Naive B cell (primary cell): ENCODE measurements at places on chromosomes 7 and 10.

DNA sequence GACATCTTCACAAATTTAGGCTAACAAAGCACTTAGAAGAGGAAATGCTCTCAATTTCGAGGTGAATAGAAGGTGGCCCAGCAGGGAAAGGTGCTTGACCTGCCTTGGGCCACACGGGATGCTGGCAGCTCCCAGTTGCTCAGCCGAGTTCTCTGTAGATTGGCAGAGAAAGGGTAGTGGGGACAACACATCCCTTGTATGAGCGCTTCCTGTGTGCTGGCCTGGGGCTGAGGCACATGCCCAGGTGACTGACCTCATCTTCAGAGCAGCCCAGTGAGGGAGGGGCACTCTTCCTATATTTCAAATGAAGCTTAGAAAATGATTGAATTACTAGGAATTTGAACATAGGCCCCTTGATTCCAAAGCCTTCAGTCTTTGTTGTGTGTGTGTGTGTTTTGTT, 20.2 kb downstream of the BAG3 start:
- DNase-seq: no peak

DNA sequence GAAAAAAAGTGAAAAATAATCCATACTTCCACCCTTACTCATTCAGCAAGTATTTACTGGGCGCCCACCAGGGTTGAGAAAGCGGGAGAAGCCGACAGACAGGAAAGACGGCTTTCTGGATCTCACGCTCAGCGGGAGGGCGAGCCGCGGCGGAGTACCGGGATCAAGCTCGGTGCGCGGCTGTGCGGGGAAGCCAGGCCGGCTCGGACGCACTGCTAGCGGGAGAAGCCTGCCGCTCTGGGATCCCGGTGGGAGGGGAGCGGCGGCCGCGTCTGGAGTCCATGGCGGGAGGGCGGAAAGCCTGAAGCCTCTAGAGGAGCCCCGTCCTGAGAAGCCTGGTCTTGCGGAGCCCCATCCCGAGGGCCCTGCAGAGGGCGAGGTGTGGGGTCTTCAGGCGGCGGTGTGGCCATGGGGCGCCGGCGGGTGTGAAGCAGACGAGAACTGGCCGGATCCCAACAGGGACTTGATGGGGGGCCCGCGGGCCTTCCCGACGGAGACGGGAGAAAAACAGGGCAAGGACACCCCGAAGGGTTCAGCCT, 82.9 kb downstream of the VIPR2 start:
- no peak for DNase-seq

- DNase-seq: no peak
Observed at GRCh38 chr10:103127241-103127640, 65.8 kb downstream of the NT5C2 start.

DNA sequence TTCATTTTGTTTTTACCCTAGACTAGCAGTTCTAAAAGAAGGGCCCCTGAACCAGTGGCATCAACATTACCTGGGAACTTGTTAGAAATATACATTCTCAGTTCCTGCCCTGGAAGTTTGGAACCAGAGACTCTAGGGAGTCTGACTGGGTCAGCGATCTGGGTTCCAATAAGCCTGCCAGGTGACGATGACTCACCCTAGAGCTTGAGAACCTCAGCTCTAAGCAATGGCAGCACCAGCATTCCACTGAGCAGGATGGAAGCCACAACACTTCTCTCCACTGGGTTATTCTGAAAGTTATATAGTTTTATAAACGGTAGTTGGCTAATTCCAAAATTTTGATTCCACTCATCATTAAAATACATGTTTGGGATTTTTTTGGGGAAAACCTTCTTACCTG, 97.0 kb upstream of the AMPH start:
- no peak for DNase-seq

- DNase-seq: peak; percentile 75
Observed at GRCh38 chr7:77415823-77416620, at the start of gene GSAP. GSAP (minus strand) TSS chr7:77416349; CDS start chr7:77416321, 28 bp downstream.

- DNase-seq: no peak
Observed at GRCh38 chr7:21243265-21243664, 184.6 kb upstream of the SP4 start.

- DNase-seq: no peak
Observed at GRCh38 chr7:132092106-132092505, 484.2 kb downstream of the PLXNA4 start.

DNA sequence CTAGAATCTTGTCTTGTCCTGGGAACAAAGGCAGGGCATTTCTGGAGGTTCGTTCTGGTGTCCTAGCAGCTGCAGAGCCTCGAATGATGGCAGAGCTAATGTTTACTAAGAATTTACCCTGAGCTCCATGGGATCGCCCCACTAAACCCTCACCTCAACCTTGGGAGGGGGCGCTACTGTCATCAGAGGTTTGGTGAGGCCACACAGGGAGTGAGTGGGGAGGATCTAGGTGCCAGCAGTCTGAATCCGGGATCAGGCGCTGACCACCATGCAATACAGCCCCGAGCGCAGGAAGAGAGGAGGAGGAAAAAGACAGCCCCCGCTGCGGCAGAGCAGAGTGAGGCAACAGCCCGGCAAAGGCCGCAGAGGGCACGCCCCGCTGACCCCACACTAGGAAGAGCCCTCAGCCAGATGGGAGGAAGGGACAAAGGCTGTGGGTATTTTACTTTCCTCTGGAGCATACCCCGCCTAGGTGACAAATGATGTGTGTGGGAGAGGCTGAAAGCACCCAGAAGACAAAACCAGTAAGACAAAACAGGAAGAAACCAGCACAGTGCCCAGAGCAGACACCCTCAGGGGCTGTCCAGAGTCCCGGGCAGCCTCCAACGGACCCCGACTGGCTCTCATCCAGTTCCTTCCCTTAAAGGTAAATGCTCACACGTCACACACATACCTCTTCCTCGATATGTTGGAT, 103.5 kb downstream of the FAM53B start:
- DNase-seq: peak; percentile 52

- DNase-seq: no peak
Observed at GRCh38 chr7:98249106-98249505, 2.9 kb downstream of the TECPR1 start.

DNA sequence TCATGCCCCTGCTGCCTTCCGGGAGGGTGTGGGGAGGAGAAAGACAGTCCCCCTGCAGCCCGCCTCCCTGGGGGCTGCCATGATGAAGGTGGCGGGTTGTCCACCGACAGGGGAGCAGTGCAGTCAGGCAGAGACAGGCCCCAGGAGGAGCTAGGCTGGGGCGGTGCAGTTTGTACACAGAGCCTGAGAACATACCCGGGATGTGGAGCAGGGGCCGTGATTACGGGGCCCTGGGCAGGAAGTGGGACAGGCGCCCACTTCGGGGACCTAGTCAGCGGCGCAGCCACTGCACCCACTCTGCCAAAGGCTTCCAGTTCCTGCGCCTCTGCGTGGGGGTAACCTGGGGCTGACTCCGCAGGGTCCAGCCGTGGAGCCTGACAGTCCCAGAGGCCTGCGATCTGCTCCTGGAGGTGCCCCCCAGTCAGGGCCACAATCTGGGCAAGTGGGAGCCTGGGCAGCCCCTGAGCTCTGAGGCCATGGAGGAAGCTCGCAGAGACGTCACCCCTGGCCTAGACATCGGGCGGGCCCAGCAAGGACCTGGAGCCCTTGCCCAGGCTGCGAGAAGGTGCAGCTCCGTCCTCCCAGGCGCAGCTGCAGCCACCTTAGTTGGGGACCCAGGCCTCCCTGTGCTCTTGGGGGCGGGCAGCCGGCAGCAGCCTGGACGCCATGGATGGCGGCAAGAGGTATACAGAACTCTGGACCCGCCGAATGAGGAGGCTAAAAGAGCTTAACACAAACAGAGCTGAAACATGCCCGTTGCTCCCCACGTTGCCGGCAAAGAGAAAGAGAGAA, 1356.8 kb downstream of the XPNPEP1 start:
- DNase-seq: no peak

GRCh38 chr7:495761-496321, 23.8 kb downstream of the PDGFA start:
- no peak for DNase-seq

DNA sequence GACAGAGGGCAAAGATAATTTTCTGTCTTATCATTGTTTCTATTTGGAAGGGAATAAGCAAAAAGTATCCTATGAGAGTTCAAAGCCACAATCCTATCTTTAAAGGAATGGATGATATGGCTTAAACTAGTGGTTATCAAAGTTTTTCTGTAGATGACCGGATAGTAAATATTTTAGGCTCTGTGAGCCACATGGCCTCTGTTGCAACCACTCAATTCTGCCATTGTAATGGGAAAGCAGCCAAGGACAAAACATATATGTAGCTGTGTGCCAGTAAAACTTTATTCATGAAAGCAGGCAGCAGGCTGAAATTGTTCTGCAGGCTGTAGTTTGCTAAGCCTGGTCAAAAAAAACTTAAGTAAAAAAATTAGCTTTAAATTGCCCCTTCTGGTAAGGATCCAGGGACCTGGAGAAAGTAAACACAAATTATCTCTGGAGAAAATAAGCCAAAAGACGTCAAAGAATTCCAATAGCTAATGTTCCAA, 73.3 kb downstream of the THSD7A start:
- DNase-seq: no peak

DNA sequence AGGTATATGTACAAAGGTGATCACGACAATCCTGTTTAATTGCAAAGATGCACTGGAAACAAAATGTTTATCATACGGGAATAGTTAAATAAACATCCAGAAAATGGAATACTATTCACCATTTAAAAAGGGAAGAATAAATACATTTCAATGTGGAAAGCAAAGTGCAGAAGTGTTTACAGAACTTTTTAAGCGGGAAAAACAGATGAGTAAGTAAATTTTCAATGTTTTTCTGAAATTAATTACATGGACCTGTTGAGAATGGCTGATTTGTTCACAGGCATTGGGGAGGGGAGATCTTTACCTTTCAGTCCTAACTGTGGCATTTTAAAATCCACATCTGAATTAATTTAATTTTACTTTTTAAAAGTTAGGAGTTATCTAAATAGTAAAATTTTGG, 7.1 kb downstream of the MTPN start:
- DNase-seq: no peak

DNA sequence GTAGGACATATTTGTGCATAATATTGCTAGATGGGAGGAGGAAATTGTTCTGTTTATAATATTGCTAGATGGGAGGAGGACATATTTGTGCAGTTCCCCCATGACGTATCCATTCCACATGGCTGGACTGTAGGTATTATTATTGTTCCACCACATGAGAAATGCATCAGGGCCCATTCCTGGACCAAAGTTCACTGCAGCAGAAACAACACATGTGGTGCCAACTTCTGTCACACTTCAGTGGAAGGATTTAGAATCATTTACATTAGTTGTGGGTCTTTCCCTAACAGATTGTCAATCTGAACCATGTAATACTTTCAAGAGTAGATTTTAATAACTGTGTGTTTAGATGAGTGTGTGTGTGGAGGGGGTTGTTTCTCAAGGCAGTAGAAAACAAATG, 32.7 kb upstream of the MACC1 start:
- DNase-seq: no peak

DNA sequence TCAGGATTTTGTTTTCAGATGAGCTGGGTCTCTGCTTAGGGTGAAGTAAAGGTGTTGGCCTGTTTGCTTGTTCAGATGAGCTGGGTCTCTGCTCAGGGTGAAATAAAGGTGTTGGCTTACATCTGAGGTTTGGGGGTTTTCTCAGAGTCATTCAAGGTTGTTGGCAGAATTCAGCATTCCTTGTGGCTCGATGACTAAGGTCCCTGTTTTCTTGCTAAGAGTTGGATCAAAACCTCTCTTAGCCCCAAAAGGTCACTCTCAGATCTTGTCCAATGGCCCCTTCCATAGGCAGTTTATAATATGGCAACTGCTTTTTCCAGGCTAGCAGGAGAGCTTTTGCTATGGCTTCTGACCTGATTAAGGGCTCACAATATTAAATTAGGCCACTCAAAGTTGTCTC, 106.6 kb downstream of the ADAM22 start:
- no peak for DNase-seq

GRCh38 chr7:25923741-25924460, 228.1 kb upstream of the NFE2L3 start:
- DNase-seq: no peak

DNA sequence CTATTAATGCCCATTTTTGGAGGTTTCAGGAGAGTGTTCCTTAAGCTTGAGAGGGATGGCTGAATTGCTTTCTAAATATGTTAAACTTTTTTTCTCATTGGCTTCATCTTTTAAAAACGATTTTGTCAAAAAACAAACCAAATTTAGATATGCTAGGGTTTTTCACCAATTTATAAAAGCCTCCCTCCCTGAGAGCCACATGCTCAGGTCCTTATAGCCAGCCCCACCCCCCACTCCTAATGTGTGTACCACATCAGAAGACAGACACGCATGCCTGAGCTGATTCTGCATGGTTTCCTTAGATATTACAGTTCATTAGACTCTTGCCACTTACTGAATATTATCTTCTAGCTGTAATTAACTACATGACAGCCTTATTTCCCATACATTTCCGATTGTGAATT, 2.0 kb downstream of the CUL1 start:
- DNase-seq: no peak

DNA sequence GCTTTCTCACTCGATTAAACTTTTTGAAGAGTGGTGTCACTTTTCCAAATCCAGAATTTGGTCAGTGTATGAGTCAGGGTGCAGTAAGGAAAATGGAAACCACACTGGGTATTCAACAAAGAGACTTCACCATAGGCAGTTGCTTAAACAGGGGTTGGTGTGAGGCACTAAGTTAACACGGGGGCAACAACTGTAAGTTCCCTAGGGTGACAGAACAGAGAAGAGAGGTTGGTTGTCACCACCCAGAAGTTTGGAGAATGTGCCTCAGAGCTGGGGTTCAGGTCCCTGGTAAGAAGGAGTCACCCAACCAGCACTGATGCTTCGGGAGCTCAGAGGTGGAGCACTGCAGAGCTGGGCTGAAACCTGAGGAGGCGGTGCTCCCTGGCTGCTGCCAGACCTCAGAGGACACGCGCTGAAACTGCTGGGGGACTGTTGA, 170.4 kb downstream of the ARID5B start:
- DNase-seq: no peak

- no peak for DNase-seq
Observed at GRCh38 chr7:110061387-110061786, 1029.5 kb upstream of the LRRN3 start.

DNA sequence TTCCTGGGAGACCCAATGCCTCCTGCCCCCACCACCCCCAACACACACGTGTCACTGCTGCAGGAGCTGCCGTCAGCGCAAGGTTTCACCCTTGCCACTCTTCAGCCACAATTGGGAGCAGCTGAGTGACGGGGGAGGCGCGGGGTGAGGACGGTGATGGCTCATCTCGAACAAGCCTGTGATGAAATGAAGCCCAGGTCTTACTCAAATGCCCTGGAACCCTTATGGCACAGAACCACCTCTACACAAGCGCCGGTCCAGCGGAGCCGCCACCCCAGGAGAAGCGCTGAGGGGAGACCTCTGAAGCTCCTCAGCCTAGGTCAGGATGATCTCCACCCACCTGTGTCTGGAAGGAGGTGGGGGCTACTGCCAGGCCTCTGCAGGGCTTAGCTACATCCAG, 25.7 kb downstream of the PDIA4 start:
- DNase-seq: no peak

DNA sequence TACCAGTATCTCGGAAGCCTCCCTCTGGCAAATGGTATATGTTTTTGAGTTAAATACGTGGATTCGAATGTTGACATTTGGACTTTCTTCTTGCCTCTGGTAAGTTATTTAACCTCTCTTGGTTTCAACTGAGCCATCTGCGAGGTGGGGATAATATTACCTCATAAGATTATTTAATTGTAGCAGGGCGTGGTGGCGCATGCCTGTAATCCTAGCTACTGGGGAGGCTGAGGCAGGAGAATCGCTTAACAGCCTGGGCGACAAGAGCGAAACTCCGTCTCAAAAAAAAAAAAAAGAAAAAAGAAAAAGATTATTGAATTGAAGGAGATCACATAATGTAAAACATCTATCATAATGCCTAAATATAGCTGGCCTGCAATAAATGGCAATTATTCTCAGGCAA, 396 bp upstream of the TAF5 start:
- no peak for DNase-seq
